ENCODE measurements at places on chromosomes 2 and 18. TPM values are rescaled to one million over a fixed set of nuclear protein-coding genes. Genes with fewer than 3 reads are reported as not detected.

GRCh38 chr2:218957671-218958070, 1.8 kb upstream of the CDK5R2 start:
- DNase-seq = no peak

DNA sequence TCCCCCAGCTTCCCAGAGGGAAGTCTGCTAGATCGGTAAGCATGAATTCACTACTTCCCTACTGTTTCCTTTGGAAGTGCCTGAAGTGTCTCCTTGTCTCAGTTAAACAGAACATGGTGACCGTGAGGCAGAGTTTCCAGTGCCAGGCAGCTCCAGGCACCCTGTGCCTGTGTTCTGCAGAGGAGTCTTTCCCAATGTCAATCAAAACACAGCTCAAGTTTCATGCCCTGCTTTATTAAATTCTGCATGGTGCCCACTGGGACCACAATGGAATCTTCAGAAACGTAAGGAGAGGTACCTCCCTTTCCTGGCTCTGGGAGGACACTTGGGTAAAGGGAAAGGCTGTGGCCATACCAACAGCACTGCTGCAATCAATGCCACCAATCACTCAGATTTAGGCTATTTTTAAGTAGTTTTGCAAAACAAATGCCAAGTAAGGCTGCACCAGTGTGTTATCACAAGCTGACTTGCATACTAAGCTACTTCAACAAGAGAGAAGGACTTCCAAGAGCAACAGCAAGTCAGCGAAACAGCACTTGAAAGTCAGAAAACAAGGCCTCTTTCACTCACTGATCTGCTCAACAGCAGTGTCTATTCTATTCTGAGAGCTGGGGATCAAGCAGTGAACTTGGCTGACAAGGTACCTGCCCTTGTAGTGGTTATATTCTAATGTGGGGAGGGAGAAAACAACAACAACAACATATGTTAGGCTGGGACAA, 14.9 kb downstream of the LPIN2 start:
- DNase-seq = no peak

DNA sequence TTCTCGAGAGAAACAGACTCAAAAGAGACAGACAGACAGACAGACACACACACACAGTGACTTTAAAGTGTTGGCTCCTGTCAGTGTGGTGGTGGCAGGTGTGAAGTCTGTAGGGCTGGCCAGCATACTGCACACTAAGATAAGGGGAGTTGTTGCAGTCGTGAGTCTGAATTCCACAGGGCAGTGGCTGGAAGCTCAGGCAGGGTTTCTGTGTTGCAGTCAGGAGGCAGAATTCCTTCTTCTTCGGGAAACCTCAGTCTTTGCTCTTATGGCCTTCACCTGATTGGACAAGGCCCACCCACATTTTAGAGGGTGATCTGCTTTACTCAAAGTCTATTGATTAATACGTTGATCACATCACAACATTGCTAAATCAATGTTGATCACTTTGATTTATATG, 478.4 kb upstream of the HS6ST1 start:
- DNase-seq = no peak

- DNase-seq = no peak
These were observed 234.0 kb upstream of the MAP2 start for GRCh38 chr2:209189893-209190292.

DNA sequence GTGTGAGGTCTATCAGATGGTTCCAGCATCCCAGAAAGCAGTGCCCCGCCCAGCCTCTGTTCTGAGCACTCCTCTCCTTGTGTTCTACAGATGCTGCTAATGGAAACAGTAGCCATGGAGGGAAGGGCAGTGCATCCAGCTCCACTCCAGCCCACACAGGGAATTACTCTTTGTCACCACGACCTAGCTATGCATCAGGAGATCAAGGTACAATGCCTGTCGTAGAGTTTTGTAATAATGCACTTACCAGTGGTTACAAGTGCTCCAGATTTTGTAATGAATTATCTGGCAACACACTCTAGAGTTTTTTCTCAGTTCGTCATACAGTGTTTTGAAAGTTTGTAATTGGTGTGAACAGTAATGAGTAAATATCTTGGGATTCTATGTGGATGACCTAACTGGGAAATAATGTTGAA, 161.1 kb downstream of the ESCO1 start:
- DNase-seq = no peak

DNA sequence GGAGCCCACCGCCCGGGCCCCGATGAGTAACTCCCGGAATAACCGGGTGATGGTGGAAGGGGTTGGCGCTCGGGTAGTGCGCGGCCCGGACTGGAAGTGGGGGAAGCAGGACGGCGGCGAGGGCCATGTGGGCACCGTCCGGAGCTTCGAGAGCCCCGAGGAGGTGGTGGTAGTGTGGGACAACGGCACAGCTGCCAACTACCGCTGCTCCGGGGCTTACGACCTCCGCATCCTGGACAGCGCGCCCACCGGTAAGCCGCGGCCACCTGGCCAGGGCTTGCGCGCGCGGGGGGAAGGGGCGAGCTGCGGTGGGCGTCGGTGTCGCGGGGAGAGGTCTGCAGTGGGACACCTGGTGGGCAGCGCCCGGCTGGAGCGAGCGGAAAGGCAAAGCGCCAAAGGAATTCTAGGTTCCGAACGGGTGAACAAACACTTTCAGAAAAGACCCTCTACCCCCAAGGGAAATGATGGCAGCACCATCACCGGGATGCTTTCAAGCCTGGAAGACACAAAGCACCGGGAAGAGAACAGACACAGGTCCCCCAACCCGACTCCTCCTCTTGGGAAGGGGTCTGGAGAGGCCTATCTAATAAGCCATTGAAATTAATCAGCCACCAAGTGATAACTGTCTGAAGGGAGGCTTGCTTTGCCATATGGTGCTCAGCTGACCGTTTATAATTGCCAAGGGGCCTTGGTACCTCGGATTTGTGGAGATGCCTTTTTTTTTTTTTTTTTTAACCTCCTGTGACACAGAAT, 1.1 kb downstream of the MIB1 start:
- no peak for DNase-seq

- no peak for DNase-seq
These were observed 114.2 kb downstream of the SPIRE1 start for GRCh38 chr18:12543697-12544096.

DNA sequence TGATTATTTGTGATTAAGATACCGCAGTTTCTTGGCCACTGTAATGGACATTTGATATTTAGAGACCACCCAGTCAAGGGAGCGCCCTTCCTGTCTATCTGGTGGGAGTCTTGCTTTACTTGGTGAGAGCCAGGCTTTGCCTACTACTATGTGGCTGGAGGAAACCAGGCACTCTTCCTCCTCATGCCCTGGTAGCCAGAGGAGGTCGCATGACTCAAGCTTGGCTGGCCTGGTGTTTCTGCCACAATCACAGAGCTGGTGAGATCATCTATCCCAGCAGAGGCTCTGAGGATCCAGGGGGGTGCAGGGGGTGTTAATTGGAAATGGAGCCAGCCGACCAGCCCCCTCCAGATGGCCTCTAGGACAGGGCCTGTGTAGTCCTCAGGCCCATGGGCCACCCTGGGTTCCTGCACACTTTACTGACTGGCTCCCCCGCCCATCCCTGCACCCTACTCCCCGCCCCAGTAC, 46.8 kb upstream of the BIN1 start:
- DNase-seq = no peak

GRCh38 chr2:68905116-68905515, 33.9 kb upstream of the BMP10 start:
- DNase-seq = no peak

DNA sequence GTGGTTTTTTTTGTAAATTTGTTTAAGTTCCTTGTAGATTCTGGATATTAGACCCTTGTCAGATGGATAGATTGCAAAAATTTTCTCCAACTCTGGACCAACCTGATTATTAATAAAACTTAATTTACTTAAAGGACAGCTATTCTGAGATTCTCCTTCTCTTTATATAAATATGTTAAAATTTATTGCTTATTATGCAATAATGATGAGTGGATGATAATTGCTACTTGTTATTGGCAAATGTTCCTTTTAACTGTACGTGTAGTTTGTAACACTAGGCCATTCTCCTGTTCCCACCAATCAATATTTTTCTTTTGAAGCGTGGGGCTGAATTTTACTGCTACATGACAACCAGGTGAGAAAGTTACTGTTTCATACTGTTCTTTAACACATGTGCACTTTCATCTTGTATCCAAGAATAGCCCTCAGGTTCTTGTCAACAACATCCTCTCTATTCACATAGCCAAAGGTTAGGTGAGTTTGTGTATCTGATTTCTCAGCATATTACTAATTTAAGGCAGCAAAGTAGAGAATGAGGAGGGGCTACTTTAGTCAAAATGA, 16.6 kb upstream of the STK17B start:
- DNase-seq = no peak

GRCh38 chr2:55089726-55090125, 39.5 kb upstream of the RTN4 start:
- no peak for DNase-seq

DNA sequence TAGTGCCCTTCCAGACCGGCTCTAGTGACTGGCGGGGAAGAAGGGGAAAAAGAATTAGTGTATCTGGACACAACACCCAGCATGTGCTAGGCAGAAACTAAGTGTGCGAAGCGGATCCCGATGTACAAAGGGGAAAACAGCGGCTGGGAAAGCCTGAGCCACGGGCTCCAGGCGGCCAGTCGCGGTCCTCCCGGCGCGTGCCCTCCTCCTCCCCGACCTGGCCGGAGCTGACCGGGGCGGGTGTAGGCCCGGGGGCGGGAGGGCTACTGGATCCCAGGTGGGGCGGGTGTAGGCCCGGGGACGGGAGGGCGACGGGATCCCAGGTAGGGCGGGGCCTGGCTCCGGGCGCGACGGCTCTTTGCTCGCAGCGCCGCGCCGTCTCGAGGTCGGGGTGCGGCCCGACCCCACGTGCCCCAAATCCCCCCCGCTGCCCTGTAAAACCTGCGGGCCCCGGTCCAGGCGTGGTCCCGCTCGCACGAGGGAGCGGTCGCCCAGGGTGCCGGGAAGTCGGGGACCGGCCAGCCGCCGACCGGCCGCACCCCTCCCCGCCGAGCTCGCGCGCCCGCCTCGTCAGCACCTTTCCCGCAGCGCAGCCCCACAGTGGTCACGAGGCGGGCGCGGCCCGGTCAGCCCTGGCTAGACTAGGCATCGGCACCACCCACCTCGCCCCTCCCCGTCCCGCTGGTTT, 48.8 kb downstream of the C2orf42 start:
- no peak for DNase-seq

- no peak for DNase-seq
These were observed 73.5 kb downstream of the PHLPP1 start for GRCh38 chr18:62788876-62789275.

- DNase-seq = no peak
These were observed 322.2 kb downstream of the ETAA1 start for GRCh38 chr2:67719351-67719750.

- no peak for DNase-seq
These were observed 190.4 kb downstream of the MYO3B start for GRCh38 chr2:170368370-170368769.

DNA sequence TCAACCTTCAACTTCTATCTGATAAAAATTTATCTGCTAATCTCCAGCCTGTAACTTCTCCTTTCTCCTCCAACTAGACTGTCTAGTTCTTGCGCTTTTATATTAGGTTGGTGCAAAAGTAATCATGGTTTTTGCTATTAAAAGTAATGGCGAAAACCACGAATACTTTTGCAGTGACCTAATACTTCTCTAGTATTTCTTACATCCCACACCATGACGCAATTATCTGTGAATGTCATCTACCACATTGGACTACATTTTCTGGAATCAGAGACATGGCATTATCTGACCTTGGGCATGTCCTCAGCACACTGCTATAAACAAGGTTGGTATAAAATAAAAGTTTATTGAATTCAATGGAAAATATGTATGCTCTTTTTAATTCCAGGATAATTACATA, 370.2 kb upstream of the LYPD1 start:
- no peak for DNase-seq

DNA sequence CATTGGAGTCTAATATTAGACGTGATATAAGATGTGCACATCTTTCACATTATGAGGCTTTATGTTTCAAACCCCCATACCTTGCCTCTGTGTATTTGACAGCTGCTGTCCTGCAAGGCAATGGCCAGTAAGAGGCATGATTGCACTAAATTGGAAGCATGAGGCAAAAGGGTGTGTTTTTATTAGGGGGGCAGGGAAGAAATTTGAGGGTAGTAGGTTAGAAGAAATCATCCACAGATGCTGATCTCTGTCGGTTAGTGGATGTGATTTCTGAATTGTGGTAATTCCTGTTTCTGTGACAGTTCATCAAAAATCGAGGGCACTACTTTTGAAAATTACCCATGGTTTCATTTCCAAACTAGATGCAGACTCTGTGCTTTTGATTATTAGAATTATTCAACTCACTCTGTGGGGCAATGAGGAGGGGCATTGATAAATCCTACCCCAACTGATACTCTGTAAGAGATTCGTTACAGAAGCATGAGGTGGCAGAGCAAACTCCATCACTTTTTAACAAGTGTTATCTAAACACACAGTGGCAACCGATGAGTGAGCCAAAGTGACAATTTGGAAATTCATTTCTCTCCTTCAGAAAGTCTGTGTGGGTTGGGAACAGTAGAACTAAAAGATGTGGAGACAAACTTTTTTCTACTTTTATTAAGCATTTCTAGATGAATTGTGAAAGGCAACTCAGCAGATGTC, 453.0 kb downstream of the ARHGAP15 start:
- DNase-seq = no peak

- no peak for DNase-seq
These were observed 61.1 kb upstream of the RAB12 start for GRCh38 chr18:8548186-8548585.

DNA sequence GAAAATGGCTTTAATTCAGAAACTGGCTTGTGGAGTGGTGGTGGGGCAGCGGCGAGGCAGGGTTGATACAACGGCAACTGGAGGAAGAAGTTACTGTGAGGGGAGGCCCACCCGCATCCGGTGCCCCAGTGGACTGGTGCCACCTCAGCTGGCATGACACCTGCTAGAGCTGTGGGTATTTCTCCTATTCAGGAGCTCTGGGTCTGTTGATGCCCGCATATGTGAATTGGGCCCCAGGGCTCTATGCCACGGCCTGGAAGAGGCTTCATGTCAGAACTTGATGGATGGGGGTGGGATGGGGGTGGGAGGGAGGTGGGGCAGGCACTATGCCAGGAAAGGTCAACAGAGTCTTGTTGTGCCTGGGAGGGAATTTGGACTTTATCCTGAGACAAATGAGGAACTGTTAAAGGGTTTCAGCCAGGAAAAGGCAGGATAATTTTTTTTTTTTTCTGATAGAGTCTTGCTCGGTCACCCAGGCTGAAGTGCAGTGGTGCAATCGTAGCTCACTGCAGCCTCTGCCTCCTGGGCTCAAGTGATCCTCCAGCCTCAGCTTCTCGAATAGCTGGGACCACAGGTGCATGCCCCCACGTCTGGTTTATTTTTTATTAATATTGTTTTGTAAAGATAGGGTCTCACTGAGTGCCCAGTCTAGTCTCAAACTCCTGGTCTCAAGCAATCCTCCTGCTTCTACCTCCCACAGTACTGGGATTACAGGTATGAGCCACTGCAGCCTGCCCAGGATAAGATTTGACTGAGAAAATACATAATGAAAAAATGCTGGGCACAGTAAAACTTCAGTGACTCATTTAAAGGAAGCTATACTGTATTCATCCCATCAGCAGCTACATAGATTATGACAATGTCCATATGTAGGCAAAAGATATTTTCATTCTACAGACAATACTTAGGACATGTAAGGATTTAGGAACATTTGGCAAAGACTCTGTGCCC, 52.6 kb downstream of the SH2D6 start:
- DNase-seq = no peak

IL1R2 gene
- 25.4 TPM for total RNA-seq

CAPN14 gene
- total RNA-seq = not detected

ARHGEF33 gene
- 6.4 TPM for total RNA-seq

TLX2 gene
- not detected for total RNA-seq

FTCDNL1 gene
- total RNA-seq = 3.4 TPM

ESPNL gene
- not detected for total RNA-seq

SPEG gene
- total RNA-seq = 390 TPM

UGT1A10 gene
- total RNA-seq = not detected

LCT gene
- total RNA-seq = not detected

DSEL gene
- total RNA-seq = 19.1 TPM

UGT1A4 gene
- not detected for total RNA-seq

Data from ascending aorta (tissue), 2 donors.